ENCODE measurements at places on chromosomes 3 and 15.

DNA sequence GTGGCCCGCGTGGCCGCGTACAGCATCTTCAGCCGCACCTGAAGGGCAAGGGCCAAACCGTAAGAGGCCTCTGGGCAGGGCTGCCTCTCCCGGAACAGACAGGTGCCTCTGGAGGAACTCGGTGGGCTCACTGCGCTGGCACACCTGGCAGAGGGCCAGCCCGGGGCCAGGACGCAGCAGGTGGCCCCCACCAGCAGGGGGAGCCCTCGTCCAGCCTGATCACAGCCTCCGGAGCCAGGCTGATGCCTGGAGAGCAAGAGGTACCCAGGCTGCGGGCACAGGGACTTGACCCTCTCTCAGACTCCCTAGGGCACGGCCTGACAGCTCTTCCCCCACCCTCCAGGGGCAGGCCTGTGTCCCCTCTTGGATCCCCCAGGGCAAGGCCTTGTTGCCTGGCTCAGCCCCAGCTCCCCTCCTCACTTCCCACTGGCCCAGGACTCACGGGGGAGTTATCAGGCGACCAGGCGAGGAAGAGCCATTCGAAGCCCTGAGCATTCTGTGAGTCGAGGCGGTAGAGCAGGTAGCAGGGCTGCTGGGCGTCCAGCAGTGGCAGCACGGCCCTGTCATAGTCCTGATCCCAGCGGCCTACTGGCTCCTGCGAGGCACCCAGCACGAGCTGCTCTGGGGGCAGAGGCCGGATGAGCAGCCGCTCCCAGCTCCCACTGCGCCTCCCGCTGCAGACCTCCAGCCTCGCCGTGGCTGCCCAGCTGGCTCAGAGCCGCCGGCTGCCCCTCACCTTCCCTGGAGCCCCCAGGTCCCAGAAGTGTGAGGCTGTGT, 6.2 kb upstream of the TLR9 start:
- DNase-seq = peak; percentile 81

DNA sequence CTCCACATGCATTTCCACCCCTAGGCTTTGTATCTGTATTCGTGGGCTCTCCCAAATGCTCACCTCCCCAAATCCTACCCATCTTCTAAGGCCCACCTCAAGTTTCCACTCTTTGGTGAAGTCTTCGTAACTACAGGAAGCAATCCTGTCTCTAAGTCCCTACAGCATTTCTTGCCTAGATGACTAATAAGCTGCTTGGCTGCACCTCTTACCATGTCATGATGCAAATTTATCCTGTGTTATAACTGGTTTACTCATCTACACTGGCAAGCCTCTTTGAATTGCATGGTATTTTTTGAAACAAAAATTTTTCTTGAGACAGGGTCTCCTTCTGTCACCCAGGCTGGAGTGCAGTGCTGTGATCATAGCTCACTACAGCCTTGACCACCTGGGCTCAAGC, 73.3 kb downstream of the SETMAR start:
- no peak for DNase-seq

- DNase-seq = no peak
Observed at GRCh38 chr3:29347412-29347811, 66.5 kb downstream of the RBMS3 start.

DNA sequence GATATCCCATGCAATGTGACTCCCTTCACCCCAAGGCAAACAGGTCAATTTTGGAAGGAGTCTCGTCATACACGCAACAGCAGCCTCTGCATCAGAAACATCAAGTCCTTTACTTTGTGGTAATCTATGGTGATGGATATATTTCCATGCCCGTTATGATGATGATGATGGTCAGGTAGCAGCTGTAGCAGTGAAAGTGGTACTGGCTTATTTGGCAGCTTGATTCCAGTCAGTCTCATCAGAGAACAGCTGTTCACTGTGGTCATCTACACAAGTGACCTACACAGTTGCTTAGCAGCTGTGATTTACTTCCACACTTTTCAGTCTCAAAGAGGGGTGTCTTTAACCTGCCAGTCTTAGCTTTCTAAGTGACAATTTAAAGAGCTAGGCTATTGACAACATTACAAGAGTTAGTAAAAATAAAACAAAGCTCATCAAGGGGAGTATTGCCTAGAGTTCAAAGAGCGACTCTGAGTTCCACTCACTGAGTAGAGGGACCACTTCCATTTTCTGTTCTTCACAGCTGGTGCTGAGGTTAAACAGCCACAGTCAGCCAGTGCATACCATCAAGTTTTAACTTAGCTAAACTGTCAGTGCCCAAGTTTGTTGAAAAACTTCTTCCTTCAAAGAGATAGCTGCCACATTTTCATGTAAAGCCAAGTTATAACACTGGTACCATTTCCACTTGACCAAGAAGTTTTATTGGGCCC, 587.4 kb upstream of the KCNMB2 start:
- DNase-seq = no peak

GRCh38 chr3:52291508-52292181, 4.0 kb downstream of the GLYCTK start:
- peak; percentile 76 for DNase-seq

DNA sequence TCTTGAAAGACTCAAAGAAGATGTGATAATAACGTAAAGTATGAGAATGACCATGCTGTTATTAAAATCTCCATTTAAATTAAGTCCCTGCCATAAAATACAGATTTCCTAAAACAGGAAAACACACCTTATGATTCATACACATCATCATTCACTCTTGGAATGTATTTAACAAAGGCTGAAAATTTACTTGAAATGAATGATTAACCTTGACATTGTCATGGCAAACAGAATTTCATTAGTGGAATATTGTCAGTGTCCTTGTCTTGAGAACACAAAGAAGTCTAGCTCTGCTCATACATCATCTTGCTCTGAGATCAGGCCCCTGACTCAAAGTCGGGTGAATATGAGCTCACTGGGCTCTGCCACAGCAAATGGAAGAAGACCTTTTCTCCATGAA, 313.9 kb downstream of the FGF12 start:
- no peak for DNase-seq

DNA sequence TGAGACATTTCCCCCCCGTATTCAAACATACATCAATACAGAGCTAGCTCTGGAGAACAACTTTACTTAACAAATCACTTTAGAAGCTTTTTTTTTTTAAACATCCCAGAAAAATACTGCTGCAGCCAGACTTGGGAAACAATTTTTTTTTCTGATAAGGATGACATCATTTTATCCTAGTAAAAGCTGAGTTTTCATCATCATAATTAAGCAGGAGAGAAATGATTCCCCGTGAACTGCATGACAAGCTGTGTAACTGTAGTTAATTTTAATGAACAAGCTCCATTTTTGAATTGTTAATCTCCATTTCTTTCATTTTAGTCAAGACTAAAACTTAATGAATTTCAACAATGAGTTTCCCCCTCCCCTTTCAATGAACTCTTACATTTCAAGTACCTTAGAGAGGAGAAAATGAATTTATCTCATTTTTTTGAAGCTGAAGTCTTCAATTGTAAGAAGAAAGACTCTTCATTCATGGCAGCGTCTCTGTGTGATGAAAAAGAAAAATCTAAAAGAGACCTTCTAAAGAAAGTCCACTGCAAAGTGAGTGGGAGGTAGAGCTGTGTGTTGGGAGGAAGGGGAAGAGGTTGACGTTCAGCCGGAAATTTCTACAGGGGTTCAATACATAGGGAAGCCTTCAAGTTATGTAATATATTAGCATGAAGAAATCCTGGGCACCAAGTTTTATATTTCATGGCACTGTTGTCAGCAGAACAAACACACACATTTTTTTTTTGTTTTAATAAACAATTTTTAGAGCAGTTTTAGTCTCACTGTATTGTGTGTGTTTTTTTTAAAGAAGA, 31.7 kb downstream of the HES1 start:
- no peak for DNase-seq

DNA sequence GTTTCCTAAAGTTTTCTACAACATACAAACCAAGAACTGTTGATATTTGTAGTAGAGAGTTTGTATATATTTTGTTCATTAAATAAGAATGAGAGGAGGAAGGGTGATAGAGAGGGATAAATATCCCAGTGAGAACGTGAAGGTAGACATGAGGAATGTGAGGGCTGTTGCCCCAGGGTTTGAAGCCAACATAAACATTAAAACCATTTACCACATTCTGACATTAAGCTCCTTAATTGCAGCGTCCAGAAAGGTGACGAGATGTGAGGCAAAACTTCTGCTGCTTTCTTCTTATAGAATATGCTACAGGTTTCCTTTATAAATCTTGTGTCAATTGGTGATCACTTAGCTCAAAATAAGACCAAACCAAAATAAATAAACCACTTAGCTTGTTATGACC, 267.8 kb upstream of the CNTN4 start:
- no peak for DNase-seq

GRCh38 chr3:197593046-197593380, 37.2 kb upstream of the BDH1 start:
- no peak for DNase-seq

- no peak for DNase-seq
Observed at GRCh38 chr3:144380849-144381248, 409.2 kb downstream of the DIPK2A start.

GRCh38 chr3:193982258-193982659, 153.7 kb upstream of the HES1 start:
- DNase-seq = no peak

GRCh38 chr3:42780892-42781700, 8.0 kb upstream of the CCDC13 start:
- DNase-seq = peak; percentile 60

GRCh38 chr3:170233530-170233929, 11.3 kb downstream of the PRKCI start:
- no peak for DNase-seq

- no peak for DNase-seq
Observed at GRCh38 chr15:57680021-57680420, 26.5 kb upstream of the POLR2M start.

DNA sequence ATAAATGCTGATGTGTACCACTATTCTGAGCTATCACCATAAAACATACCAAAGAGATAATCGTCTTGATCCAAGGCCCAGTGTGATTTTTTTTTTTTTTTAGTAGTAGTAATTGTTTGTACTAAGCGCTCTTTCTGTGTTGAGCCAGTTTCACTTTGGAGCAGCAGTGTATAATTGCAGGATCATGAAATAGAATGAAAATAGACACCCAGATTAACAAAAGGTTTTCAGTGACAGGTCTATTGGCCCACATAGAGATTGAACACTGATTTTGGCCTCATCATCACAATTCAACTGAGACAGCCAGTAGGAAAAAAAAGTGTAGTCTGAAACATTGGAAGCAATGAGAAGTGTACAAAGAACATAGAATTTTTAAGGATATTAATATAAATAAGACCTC, 749.8 kb downstream of the NAALADL2 start:
- DNase-seq = no peak

- DNase-seq = no peak
Observed at GRCh38 chr3:171000281-171000680, 26.2 kb downstream of the SLC2A2 start.

DNA sequence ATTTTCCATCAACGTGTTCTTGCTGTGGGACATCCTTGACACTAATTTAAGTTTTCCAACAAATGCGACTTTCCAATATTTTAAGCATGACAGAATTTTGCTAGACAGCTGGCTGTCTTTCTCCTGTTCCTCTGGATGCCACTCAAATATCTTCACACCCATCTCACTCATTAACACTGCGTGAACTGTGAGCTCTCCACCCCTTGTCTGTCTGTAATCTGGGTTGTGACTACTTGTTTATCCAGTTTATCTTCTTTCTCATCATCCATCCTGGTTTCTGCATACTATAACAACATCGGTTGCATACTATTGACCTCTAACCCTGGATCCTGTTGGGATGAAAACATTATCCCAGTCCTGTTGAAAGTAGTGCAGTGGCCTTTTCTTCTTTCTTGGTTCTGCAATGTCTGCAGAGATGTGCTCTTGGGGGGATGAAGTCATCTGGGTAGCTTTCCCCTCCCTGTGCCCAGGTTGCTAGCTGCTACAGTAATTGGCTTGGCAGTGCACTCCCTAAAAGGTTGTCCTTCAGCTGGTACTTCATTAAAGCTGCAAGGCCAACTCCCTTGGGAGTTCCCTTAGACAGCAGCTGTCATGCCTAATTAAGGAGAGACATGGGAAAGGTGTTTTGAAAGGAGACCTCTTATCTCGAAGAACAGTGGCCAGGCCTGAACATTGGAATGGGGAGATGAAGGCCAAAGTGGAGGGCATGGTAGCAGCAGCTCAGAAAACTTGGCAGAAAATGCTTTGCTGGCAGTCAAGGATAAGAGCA, 24.7 kb downstream of the KAT2B start:
- DNase-seq = no peak

DNA sequence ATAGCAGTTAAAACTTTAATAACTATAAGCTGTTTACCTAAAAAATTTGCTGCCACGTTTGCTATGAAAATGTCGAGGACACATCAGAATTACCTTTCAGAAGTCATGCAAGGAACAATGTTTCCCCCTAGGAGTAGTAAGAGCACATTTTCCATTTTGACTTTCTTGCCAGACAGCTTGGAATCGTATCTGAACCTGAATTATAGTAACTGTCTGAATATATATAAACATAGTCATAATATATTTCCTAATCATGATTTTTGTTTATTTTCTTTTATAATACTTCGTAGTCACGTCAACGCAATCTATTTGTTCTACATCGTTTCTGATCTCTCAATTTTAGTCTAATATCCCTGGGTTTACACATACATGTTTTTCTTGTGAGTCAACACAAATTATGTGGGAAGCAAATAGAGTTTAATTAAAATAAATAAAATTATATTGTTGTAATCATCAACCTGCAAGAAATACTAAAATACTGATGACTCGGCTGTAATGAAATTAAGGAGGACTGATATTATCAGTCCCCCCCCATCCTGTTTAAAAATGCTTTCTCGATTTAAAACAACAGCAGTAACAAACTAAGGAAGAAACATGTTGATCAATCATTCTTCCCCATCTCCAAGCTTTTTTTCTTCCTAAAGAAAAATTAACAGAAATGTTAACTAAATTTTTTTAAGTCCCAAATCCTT, 78.4 kb downstream of the MME start:
- DNase-seq = no peak

DNA sequence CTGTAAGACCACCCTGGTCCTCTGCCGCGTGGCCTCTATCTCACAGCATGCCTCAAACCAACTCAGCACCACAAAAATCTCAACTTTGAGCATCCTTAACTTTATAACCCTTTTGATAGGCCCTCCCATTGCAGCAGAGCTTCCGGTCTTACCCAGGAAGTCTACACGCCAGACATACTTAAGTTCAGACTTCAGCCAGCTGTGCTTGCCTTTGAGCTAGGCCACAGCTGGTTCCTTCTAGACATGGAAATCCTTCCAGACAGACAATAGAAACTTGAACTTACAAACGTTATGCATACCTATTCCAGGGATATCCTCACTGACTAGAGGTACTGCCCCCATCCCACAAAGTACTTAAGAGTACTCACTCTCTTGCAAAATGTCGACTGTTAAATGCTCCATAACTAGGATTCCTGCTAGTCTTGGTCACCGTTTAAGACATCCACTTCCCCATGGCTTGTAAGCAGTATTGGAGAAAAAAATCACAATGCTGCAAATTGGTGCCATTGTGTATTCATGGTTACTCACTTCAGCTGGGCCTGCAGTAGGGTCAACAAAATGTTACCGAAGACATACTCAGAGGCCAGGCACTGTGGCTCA, 183.5 kb downstream of the TBL1XR1 start:
- DNase-seq = no peak

- DNase-seq = no peak
Observed at GRCh38 chr3:43142472-43142871, 36.6 kb upstream of the POMGNT2 start.
